ENCODE measurements at places on chromosomes 2 and 18.

DNA sequence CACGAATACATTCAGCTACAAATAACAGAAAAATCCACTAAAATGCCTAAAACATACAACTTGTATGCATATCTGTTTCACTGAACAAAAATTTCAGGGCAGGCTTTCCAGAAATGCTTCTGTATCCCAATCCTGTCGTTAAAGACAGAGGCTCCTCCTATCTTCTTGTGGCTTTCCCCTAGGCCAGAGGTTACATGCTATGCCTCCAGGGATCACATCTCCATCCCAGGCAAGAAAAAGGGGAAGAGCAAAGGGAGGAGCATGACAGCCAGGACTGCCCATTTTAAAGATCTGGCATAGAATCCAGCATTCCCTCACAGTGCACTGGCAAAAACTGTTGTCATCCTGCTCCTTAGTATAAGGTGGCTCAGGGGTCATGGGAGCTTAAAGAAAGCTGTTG lies 268.7 kb upstream of the SETBP1 start:
- DNase-seq: no peak

GRCh38 chr2:102803897-102804217 lies 42.0 kb downstream of the TMEM182 start:
- DNase-seq: no peak

- DNase-seq: no peak
These were observed 97.6 kb downstream of the EPB41L5 start for GRCh38 chr2:120110507-120110906.

DNA sequence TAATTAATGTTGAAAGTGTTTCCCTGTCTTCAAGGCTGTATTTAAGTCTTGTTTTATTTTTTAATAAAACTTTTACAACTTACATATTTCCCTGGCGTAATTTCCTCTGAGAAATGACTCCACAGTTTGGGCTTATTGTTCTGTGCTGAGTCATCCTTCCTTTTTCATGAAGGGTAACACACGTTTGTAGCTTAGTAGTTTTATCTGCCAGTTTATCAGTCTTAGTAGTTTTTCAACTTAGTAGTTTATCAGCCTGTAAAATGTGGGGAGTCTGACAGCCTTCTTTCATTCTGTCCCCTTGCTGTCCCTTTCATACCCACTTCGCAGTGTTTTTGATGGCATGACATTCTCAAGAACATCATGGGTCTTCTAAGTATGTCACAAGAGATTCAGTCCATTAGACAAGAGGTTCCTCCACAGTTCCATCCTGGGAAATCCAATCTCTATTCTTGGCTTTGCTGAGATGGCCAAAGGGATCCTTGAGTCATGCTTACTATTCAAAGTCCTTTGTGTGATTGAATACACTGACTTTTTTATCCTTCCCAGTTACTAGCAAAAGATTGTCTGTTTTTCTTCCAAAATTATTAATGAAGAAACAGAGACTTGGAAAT lies 60.0 kb upstream of the SGPP2 start:
- DNase-seq: no peak

- no peak for DNase-seq
These were observed 232.3 kb upstream of the MEIS1 start for GRCh38 chr2:66202586-66202985.

GRCh38 chr18:62937065-62937464 lies 221.7 kb downstream of the PHLPP1 start:
- DNase-seq: no peak

- DNase-seq: no peak
These were observed 787.9 kb upstream of the FANCL start for GRCh38 chr2:59029058-59029457.

Measured in activated naive CD4-positive, alpha-beta T cell treated with anti-CD3 and anti-CD28 coated beads, Interleukin-2, amount 10 ng/mL, durations not matched to agents 7 days and 5 days (primary cell).